Activated CD8-positive, alpha-beta memory T cell treated with anti-CD3 and anti-CD28 coated beads for 4 hours (primary cell): ENCODE measurements at places on chromosomes 1 and 21.

- DNase-seq: no peak
These were observed 3.3 kb downstream of the EPHA2 start for GRCh38 chr1:16152481-16153087.

- DNase-seq: no peak
These were observed 1.4 kb upstream of the RGS2 start for GRCh38 chr1:192807211-192808162.

GRCh38 chr1:180299479-180300221 lies 69.6 kb downstream of the LHX4 start:
- DNase-seq: no peak

- no peak for DNase-seq
These were observed 108.5 kb upstream of the KIF26B start for GRCh38 chr1:245046315-245046714.
